ENCODE measurements at places on chromosomes 7 and 10.

DNA sequence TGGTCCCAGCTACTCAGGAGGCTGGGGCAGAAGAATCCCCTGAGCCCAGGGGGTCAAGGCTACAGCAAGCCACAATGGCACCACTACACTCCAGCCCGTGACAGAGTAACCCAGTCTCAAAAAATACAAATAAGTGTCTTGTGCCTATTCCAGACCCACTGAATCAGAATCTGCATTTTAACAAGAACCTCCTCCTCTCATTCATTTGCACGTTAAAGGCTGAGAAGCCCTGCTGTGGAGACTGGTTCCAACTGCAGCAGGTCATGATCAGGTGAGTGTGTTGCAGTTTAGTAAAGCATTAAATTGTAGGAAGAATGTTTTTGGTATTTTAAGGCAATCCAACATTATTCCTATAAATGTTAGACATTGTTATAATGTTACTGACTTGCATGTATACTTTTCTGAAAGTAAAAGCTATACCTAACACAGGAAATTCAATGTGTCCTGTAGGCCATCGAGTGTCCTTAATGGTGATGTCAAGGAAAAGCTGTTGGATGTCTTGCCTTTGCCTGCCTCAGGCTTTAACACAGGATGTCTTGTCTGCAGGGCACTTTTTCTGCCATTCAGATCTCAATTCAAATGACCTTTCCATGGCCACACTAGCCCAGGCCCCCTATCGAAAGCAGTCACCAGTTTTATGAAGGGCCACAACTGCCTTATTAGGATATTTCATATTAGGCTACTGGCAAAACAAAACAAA lies 30.4 kb downstream of the MKRN1 start:
- DNase-seq, result no peak

- no peak for DNase-seq
These were observed 5.0 kb downstream of the MYO1G start for GRCh38 chr7:44973610-44974401.

- DNase-seq, result no peak
These were observed 20.4 kb downstream of the JCAD start for GRCh38 chr10:30038781-30039536.

DNA sequence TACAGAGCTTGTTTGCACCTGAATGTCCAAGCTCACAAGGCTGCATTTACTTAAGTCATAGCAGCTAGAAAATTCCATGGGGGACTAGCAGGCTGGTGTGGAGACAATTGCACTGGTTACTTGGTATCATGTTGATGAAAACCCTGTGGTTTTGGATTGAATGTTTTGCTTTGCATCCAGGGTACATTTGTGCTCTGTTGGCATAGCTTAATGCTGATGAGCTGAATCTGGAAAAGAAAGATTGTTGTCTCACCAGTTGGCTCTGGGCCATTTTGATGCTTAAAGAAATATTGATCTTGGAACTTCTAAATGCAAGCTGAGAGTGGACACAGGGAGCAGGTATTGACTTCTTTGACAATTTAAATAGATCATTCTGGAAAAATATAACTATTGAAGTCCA lies 122.5 kb upstream of the MBL2 start:
- no peak for DNase-seq

GRCh38 chr7:38660427-38661099 lies 29.4 kb upstream of the AMPH start:
- DNase-seq, result no peak

All from SW 1271 (cell line).